Body of pancreas (tissue), 4 donors: ENCODE measurements at places on chromosomes 11 and 22. TPM values are rescaled to one million over a fixed set of nuclear protein-coding genes. Genes with fewer than 3 reads are reported as not detected.

DNA sequence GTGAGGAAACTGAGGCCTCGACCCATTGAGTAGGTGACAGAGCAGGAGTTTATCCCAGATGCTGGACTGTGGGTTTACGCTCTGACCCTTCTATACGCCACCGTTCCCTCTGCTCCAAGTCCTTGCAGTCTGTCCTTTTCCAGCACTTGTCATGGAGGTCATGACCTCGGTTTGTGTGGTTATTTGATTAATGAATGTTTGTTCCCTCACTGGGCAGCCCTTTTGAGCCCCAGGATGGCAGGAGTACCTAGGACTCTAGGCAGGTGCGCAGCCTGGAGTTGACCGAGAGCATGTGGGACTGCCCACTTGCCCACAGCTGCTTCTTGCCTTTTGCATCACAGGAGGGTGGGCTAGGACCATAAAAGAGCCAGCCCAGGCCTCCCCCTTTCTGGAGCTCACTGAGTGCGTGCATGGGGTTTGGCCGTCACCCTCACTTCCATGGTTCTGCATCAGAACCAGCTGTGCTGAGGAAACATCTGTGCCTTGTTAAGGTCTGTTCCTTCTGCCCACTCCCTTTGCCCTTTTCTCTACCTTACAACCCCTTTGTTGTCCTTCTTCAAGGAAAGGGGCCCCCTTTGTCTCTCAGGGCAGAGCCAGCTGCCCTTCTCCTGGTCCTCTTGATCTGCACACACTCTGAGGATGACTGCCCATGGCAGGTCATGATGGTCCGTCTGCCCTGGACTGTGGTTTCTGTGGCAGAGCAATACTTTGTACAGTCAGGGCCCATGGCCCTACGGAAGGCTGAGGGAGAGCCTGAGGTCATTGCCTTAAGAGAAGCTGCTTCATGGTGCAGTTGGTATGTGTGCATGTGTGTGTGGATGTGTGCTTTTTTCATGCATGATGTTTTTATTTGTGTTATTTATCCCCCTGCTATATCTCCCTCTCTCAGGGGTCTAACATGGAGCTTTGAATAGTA, 38.2 kb downstream of the BMAL1 start:
- no peak for DNase-seq

- DNase-seq = no peak
Measured at GRCh38 chr11:92576315-92576714, 351.7 kb downstream of the FAT3 start.

DNA sequence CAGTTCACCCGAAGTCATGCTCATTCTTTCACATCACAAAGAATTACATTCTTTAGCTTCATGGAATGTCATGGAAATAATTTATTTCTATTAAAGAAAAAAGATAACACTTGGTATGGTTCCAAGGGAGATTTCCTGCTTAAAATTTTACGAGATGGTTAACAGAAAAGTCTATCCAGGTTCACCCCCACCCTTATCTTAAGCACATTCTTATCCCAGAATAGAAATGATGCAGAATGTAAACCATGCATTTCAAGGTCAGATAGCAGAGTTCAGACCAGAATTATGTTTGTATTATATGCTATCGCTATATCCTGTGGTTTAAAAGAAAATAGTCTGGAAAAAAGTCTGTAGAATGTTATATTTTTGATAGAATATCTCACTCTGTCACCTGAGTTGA, 58.7 kb downstream of the GAS2 start:
- no peak for DNase-seq

GRCh38 chr11:2400762-2401435, 349 bp downstream of the TSSC4 start:
- DNase-seq = no peak

DNA sequence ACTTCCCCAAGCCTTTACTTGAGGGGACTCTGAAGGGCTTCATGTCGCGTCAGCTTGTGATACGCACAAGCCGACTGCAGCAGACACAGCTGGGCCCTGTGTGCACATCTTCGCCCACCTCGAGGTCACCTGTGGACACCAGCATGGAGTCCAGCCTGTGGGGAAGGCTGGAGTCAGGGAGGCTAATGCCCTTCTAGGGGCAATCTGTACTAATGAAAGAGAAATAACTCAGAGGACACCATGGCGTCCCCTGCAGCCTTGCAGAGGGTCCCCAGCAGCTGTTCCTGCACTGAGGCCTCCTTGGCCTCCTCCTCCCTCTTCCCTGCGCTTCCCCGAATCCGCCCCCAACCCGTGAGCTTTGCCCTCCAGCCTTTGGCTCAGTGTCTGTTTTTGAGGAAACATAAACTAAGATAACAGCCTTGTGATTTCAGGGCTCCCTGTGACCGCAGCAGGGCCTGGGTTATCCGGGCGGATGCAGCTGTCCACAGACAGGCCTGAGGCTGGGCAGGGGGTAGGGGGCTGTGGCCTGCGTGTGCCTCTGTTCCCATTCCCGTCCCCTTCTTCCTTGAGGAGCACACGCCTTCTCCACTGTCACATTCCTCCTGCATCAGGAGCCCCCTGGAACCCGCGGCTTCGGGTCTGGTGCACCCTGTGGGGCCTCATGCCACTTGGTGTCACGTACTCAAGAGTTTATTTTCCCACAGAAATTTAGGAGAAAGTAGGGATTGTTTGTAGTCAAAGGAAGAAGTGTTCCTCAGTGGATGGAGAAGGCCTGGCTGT, 25.0 kb downstream of the KRTAP5-5 start:
- no peak for DNase-seq

- DNase-seq = no peak
Measured at GRCh38 chr22:35743326-35743860, 25.7 kb downstream of the APOL5 start.

DNA sequence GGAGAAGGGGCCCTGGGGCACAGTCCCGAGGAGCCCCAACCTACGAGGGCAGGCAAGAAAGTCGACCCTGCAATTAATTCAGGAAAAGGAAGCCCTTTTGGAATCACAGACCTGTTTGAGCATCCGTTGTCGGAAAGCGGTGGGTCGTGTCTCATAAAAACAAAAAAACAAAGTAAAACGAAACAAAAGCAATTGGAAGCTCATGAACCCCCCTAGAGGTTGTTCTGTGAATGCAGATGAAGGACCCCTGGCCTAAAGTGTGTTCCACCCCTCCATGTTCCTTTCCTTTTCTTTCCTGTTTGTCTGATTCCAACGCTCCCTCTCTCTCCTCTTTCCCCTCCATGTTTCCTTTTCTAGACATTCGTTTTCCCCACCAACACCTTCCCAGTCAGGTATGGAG, 203.7 kb downstream of the GRIK4 start:
- DNase-seq = no peak

GRCh38 chr22:27475548-27475897, 326.0 kb downstream of the MN1 start:
- no peak for DNase-seq

NRGN gene
- total RNA-seq = not detected

SCUBE1 gene
- total RNA-seq = under 0.01 TPM

LARGE1 gene
- total RNA-seq = 12.5 TPM

SYNGR1 gene
- total RNA-seq = 35.0 TPM

SDF2L1 gene
- total RNA-seq = 47.5 TPM

GP1BB gene
- total RNA-seq = 29.7 TPM

FAT3 gene
- 0.26 TPM for total RNA-seq
